ENCODE measurements at places on chromosomes 3 and 15.

DNA sequence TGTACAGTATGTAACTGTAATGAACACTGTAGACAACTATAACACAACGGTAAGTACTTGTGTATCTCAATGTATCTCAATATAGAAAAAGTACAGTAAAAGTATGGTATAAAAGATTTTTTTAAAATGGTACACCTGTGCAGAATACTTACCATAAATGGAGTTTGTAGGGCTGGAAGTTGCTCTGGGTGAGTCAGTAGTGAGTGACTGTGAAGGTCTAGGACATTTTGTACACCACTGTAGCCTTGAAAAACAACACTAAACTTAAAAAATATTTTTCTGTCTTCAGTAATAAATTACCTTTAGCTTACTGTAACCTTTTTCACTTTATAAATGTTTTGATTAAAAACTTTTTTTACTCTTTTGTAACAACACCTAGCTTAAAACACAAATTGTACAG is 142.9 kb downstream of the ATG7 start:
- DNase-seq = no peak

- no peak for DNase-seq
Observed at GRCh38 chr3:187292631-187293515, 1.3 kb upstream of the MASP1 start.

GRCh38 chr3:127004641-127005397 is 21.9 kb downstream of the PLXNA1 start:
- DNase-seq = no peak

DNA sequence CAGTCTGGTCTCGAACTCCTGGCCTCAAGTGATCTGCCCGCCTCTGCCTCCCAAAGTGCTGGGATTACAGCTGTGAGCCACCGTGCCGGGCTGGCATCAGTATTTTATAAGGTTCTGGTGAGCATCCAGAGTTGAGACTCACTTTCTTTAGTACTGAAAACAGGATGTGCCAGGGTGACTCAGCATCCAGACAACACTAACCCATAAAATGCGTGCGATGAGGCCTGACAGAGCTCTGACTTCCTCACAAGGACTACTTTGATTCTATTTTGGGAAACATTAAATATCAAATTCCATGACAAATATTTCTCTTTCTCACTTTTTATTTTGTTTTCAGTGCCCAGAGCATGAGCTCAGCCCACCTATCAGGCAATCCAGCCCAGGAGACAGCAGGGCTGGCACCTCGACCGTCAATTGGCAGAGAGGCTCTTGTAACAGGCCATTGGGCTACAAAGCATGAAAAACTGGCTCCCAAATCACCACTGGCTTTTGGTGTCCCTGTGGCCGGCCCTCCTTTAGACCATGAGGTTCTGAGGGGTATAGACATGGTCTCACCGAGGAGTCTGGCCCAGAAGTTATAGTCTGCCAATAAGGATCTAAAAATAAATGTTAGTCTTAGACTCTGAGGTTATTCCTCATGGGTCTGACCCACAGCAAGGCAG is 75.0 kb downstream of the FEM1B start:
- DNase-seq = peak; percentile 92

DNA sequence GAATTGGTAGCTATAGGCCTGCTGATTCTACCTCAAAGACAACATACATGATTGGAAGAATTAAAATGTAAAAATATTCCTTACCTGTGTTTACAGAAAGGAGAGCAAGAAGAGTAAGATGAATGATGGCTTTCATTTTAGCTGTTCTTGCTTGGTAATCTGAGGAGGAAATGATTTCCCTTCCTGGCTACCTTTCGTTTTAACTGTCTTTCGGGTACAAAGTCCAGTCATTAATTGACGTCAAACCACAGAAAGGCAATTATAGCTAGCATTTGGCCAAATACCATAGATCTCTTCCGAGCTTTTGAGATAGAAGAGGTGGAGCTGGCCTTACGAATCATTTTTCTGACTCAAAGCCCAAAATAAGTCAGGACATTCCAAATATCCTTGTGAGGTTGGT is at the start of gene MUC13:
TSS of gene MUC13 (minus strand) at position 175 of the 400 bp plus-strand sequence. CDS start at position 136, 39 bp downstream.
- no peak for DNase-seq

DNA sequence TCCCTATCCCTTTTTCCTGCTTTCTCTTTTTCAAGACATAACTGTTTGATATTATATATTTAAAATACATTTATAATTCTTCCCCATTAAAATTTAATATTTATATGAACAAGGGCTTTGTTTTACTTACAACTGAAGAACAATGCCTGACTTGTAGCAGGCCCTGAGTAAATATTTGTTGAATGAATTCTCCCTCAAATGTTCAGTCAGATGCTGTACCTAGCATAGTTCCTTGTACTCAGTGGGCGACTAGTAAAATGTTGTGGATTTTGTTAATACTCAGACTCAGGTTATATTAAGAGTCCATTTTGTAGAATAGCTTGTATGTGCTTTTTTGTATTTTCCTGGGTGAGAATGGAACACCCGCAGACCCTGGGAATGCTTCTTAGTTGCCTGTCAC is 69.1 kb downstream of the SEC22A start:
- no peak for DNase-seq

- no peak for DNase-seq
Observed at GRCh38 chr3:132637590-132637989, 22.0 kb downstream of the ACAD11 start.

DNA sequence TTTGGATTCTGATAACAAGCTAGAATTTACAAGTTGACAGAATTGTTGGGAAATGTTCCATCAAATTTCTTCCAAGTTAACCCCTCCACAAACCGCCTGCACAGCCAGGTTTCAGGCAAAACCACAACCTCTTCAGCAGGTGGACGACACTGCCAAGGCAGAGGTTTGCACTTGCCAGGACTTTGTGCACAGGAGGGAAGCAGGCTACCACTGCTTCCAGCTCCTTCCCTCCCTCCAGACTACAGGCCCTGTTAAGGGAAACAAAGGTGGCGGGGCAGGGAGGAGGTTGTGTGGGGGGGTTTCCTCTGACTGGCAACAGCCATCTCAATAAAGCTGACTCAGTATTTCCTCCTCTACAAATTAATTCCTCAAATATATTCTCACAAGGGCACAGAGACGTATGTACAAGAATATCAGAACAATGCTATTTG is 42.2 kb downstream of the TBC1D2B start:
- peak; percentile 92 for DNase-seq

- DNase-seq = peak; percentile 76
Observed at GRCh38 chr3:132343018-132343612, 25.9 kb downstream of the ACP3 start.

DNA sequence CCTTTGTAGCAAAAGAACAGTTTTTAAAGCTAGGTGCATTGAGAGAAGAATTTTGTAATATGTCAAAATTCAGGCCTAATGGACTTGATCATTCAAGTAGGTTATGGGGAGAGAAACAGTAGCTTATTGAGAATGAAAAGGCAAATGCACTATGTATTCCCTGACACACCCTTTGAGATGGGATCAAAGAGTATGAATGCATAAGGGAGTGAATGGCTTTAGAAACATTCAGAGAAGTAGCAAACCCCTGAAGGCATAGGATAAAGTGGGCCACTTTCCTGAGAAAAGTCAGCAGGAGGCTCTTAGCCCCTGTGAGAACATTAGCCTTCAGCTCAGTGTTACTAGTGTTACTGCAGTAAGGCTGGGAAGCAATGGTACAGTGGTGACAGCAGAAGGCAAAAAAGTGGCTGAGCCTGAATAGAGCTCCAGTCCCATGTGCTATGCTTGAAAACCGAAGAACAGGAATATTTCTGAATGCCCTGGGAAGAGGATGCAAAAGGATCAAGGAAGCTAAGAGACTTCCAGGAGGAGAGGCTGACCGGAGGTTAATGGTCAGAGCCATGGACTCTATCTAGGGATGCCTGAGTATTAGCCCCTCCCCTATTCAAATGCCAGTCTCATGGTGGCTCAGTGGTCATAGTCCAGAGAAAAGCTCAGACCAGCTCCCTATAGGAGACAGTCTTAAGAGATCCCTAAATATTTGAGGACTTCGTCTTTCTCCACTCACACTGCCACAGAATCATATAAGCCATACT is 218.2 kb upstream of the SGO1 start:
- no peak for DNase-seq

- no peak for DNase-seq
Observed at GRCh38 chr3:14324224-14324944, 78.0 kb upstream of the SLC6A6 start.

DNA sequence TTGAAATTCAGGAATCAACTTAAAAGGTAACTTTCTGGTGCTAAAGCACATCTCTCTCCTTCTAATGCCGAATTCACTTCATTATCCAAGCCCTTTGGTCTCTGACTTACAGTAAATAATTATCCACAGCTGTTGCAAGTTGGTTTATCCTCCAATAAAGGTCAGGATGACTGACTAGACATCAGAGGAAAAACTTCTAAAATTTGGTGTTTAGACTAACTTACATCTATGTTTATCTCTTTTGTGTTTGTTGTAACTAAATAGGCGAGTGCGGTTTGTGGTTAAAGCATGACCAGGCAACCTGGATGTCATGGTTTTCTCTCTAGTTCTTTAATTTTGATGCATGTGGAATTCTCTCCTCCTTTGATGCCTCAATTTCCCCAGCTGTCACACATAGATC is 237.4 kb upstream of the LRTM1 start:
- DNase-seq = no peak

GRCh38 chr15:62862717-62863116 is 179.8 kb upstream of the TPM1 start:
- DNase-seq = no peak

DNA sequence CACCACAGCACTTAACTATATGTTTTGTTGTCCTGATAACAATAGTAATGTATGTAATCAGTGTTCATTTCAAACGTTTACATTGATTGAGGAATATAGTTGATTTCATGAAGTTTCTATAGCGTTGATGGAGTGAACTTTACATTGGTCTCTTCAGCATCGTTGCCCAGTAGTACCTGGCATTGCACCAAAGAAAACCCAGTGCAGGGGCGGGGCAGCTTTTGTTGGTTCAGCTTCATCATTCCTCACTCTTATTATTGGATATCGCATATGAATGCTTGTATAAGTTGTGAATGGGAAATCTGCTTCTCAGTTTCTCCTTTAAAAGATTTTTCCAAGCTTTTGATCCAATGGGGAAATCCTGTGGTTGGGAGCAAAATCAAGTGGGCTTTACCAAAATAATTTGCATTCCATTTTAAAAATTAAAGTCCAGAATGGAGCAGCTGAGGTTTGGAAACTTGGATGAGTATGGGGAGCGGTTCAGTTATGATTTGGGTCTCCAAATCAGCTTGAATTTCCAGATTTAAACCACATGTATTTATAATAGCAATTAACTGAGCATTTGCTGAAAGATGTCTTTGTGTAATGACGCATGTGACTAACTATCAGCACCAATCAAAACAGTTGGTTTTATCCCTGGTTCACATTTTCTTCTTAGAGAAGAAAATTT is 213.7 kb downstream of the ALCAM start:
- DNase-seq = no peak

- DNase-seq = no peak
Observed at GRCh38 chr15:47388299-47388698, 329.0 kb upstream of the SEMA6D start.

Measured in NB4 (cell line).